ENCODE measurements at places on chromosomes 1 and 21. TPM values are rescaled to one million over a fixed set of nuclear protein-coding genes. Genes with fewer than 3 reads are reported as not detected.

Gene PKP1
- total RNA-seq = 0.02 TPM

Gene TRIM17
- not detected for total RNA-seq

Gene AJAP1
- not detected for total RNA-seq

Gene SLFNL1
- total RNA-seq = not detected

Gene PGBD5
- total RNA-seq = 0.37 TPM

Gene PEAR1
- 7.2 TPM for total RNA-seq

Gene ASPM
- total RNA-seq = 17.5 TPM

Gene MTOR
- total RNA-seq = 13.9 TPM

Gene DPT
- total RNA-seq = not detected

Gene C4BPA
- 0.52 TPM for total RNA-seq

Gene KCNJ9
- not detected for total RNA-seq

Gene GPR52
- total RNA-seq = not detected

Gene ZMPSTE24
- total RNA-seq = 38.8 TPM

Gene HTR6
- 0.15 TPM for total RNA-seq

Gene NGF
- total RNA-seq = 1.5 TPM

Gene ANKRD34A
- 0.21 TPM for total RNA-seq

Gene NHLH2
- not detected for total RNA-seq

Gene AZIN2
- total RNA-seq = 0.66 TPM

Gene LPGAT1
- 29.5 TPM for total RNA-seq

Gene SERTAD4
- total RNA-seq = 0.50 TPM

Gene CYP4Z1
- not detected for total RNA-seq

Gene MEGF6
- 11.4 TPM for total RNA-seq

Gene GJA9
- not detected for total RNA-seq

Gene HUNK
- 1.4 TPM for total RNA-seq

Gene CTPS1
- total RNA-seq = 87.4 TPM

Gene HSD3B1
- total RNA-seq = not detected

Gene SPRR1A
- not detected for total RNA-seq

Gene HNRNPCL4
- not detected for total RNA-seq

Gene LYPD8
- total RNA-seq = not detected

Gene CTSK
- total RNA-seq = 1.7 TPM

Gene SPRR2E
- not detected for total RNA-seq

Gene COL11A1
- total RNA-seq = 1.6 TPM

Gene IPO13
- 15.0 TPM for total RNA-seq

Gene C1orf226
- 1.2 TPM for total RNA-seq

Gene RAB42
- total RNA-seq = 3.5 TPM

Gene MR1
- total RNA-seq = 6.7 TPM

Gene SLC2A5
- total RNA-seq = 0.31 TPM

Gene APCS
- not detected for total RNA-seq

Gene GBP6
- total RNA-seq = not detected

Gene ATP1A2
- 0.10 TPM for total RNA-seq

Gene MAP1LC3C
- total RNA-seq = 0.27 TPM

Gene ACOT11
- total RNA-seq = 2.5 TPM

Gene DLGAP3
- total RNA-seq = 0.22 TPM

Gene FAM72B
- total RNA-seq = 5.9 TPM

Gene SH2D1B
- 0.13 TPM for total RNA-seq

Gene PLA2G2D
- not detected for total RNA-seq

Gene PKLR
- total RNA-seq = 0.04 TPM

Gene PADI3
- total RNA-seq = 0.89 TPM

Measured in A549 treated with Mapracorat at 1 μM for 4 hours (cell line).